Activated B cell treated with CpG ODN at 0.5 μM for 24 hours (primary cell): ENCODE measurements at places on chromosomes 5 and 9. TPM values are rescaled to one million over a fixed set of nuclear protein-coding genes. Genes with fewer than 3 reads are reported as not detected.

AUH gene
- total RNA-seq = 11.1 and 14.0 TPM in 2 replicates

DNA sequence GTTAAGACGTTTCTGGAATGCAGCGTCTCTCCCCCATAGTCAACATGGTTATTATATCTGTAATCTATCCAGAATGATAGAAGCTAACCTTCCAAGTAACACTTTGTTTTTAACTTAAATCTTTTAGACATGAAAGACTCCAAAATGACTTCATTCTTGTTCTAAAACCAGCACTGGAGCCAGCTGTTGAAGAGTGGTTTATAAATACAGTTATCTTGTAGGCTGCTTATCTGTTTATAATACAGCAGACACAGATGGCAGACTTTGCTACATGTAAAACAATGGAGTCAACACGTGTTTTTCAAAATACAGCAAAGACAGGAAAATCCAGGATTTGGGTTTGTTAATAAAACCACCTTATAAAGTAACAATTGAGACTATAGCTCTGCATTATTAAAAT is 48.8 kb upstream of the RETREG1 start:
- DNase-seq = no peak
- H3K27ac ChIP-seq = no peak overlapping the region
- no peaks in the 10 kb centered on the region for H3K27me3 ChIP-seq
- H3K4me1 ChIP-seq = no peaks in the 10 kb centered on the region

GRCh38 chr9:708182-708550 is 133.3 kb upstream of the DMRT1 start:
- no peak for DNase-seq
- H3K27me3 ChIP-seq = peaks cover 23% of the 10 kb centered on the region
- no peak overlapping the region for H3K27ac ChIP-seq
- H3K4me1 ChIP-seq = peaks cover 11% of the 10 kb centered on the region

- peak overlapping the region; percentile 27 for H3K27ac ChIP-seq
- no peaks in the 10 kb centered on the region for H3K36me3 ChIP-seq
- peak overlapping the region; percentile 52 for H3K4me3 ChIP-seq
- H3K4me1 ChIP-seq = peaks cover 52% of the 10 kb centered on the region
Observed at GRCh38 chr5:177448244-177448950, 1.8 kb downstream of the PRR7 start.

HRH2 gene
- not detected in 2 replicates for total RNA-seq

- no peak overlapping the region for H3K27ac ChIP-seq
- H3K4me3 ChIP-seq = no peak overlapping the region
Observed at GRCh38 chr9:30758726-30759446, 1625.6 kb upstream of the ACO1 start.

- no peaks in the 10 kb centered on the region for H3K4me1 ChIP-seq
- DNase-seq = no peak
- no peaks in the 10 kb centered on the region for H3K27me3 ChIP-seq
Observed at GRCh38 chr5:164376843-164377242, 871.4 kb downstream of the MAT2B start.

- no peaks in the 10 kb centered on the region for H3K4me1 ChIP-seq
- no peak overlapping the region for H3K4me3 ChIP-seq
Observed at GRCh38 chr9:16092142-16093091, 539.6 kb downstream of the CCDC171 start.

- no peaks in the 10 kb centered on the region for H3K36me3 ChIP-seq
- H3K4me1 ChIP-seq = no peaks in the 10 kb centered on the region
- no peak for DNase-seq
- no peaks in the 10 kb centered on the region for H3K27me3 ChIP-seq
- no peak overlapping the region for H3K4me3 ChIP-seq
Observed at GRCh38 chr5:109076741-109077140, 329.0 kb downstream of the FER start.

RLN2 gene
- total RNA-seq = 1.8 and 1.9 TPM in 2 replicates

GRCh38 chr9:97555164-97555563 is 53.7 kb downstream of the TMOD1 start:
- DNase-seq = no peak
- peaks cover 25% of the 10 kb centered on the region for H3K27me3 ChIP-seq
- no peaks in the 10 kb centered on the region for H3K4me1 ChIP-seq
- no peak overlapping the region for H3K27ac ChIP-seq
- no peak overlapping the region for H3K4me3 ChIP-seq
- H3K36me3 ChIP-seq = no peaks in the 10 kb centered on the region

GRCh38 chr5:74594137-74595040 is 46.1 kb downstream of the ENC1 start:
- no peaks in the 10 kb centered on the region for H3K36me3 ChIP-seq
- peaks cover 20% of the 10 kb centered on the region for H3K27me3 ChIP-seq
- H3K27ac ChIP-seq = no peak overlapping the region
- no peak overlapping the region for H3K4me3 ChIP-seq
- DNase-seq = no peak

DNA sequence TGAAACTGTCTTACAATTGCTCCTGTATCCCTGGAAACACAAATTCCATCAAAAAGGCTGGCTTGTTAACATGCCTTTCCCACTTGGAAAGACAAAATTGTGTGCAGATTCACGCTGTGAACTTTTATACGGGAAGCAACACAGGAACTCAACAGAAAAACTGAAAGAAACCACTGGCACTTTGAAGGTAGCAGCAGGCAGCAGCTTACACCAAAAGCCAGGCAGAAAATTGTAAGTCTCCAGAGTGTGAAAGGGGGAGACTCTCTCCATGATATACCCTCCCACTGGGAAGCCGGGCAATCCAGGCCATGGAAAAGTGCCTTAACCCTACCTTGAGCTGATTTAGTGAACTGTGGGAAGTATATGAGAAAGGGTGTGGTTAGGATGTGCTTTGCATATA is 943.7 kb downstream of the CDH18 start:
- no peaks in the 10 kb centered on the region for H3K27me3 ChIP-seq
- no peak for DNase-seq
- no peaks in the 10 kb centered on the region for H3K36me3 ChIP-seq
- no peaks in the 10 kb centered on the region for H3K4me1 ChIP-seq
- H3K27ac ChIP-seq = no peak overlapping the region

DNA sequence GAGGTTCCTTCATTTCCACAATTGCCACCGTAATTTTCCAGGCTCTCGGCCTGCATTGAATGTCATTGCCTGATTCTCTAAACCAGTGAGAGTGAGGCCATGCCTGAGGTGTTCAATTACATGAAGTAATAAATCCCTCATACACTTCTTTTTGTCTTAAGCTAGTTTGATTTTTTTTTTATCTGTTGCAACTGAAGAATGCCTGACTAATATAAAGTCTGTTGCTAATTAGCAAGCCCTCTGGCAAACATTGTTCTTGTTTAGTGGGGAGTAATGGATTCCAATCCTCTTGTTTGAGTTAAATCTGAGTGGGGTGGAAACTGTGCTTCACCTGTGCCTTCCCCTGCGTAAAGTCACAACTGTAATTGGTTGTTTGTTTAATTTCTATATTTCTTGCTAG is 338.1 kb upstream of the ATP10B start:
- H3K4me1 ChIP-seq = no peaks in the 10 kb centered on the region
- H3K36me3 ChIP-seq = no peaks in the 10 kb centered on the region
- no peak for DNase-seq
- H3K27ac ChIP-seq = no peak overlapping the region

TMC1 gene
- not detected in 2 replicates for total RNA-seq

DNA sequence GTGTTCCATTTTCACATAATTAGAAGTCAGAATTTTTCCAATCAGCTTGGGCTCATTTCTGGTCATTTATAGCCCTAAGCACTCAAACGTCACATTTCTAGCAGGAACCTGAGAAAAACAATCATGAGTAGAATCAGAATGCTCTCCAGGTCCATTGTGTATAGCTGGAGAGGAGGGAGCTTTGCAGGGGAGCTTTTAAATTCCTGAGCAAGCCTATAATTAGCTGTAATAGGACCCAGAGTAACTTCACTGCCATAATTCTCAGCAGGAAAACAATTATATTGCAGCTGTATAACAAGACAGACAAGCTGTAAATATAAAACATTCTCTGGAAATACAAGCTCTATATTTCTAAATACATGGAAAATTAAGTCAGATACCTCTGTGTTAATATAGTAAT is 637.6 kb upstream of the SGCD start:
- no peak overlapping the region for H3K27ac ChIP-seq
- no peak for DNase-seq
- H3K27me3 ChIP-seq = peaks cover 2% of the 10 kb centered on the region
- no peaks in the 10 kb centered on the region for H3K36me3 ChIP-seq
- no peak overlapping the region for H3K4me3 ChIP-seq
- H3K4me1 ChIP-seq = no peaks in the 10 kb centered on the region

GRCh38 chr5:113487416-113487780 is 855 bp downstream of the MCC start:
- no peak for DNase-seq
- no peak overlapping the region for H3K27ac ChIP-seq
- peak overlapping the region; percentile 73 for H3K4me3 ChIP-seq
- peaks cover 17% of the 10 kb centered on the region for H3K4me1 ChIP-seq
- H3K36me3 ChIP-seq = peaks cover 5% of the 10 kb centered on the region

- no peak overlapping the region for H3K4me3 ChIP-seq
- H3K4me1 ChIP-seq = no peaks in the 10 kb centered on the region
- H3K27me3 ChIP-seq = no peaks in the 10 kb centered on the region
Observed at GRCh38 chr5:31186672-31187267, 6.7 kb upstream of the CDH6 start.

- peaks cover 4% of the 10 kb centered on the region for H3K27me3 ChIP-seq
- H3K4me3 ChIP-seq = no peak overlapping the region
- DNase-seq = no peak
Observed at GRCh38 chr5:111996574-111996973, 239.6 kb upstream of the NREP start.

GRCh38 chr9:93013856-93014582 is 44.5 kb upstream of the SUSD3 start:
- no peak overlapping the region for H3K27ac ChIP-seq
- no peak for DNase-seq
- H3K36me3 ChIP-seq = peaks cover 72% of the 10 kb centered on the region
- no peaks in the 10 kb centered on the region for H3K27me3 ChIP-seq
- no peak overlapping the region for H3K4me3 ChIP-seq

GRCh38 chr5:40037713-40038112 is 612.9 kb upstream of the DAB2 start:
- H3K27ac ChIP-seq = no peak overlapping the region
- H3K27me3 ChIP-seq = no peaks in the 10 kb centered on the region
- no peak overlapping the region for H3K4me3 ChIP-seq
- peaks cover 23% of the 10 kb centered on the region for H3K4me1 ChIP-seq
- no peak for DNase-seq

ANKDD1B gene
- total RNA-seq = 0.37 and 1.0 TPM in 2 replicates

DNA sequence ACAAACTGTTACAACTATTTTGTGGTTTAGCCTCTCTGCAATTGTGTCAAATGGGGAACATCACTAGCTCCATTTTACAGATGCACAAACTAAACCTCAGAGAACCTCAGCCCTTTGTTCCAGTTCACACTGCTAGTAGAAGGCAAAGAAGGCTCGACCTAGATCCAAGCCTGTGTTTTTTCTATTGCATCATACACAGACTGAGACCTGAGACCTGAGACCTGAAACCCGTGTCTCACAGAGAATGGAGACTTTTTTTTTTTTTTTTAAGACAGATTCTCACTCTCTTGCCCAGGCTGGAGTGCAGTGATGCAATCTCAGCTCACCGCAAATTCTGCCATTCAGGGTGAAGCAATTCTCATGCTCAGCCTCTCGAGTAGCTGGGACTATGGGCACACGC is 120.8 kb downstream of the GALNT10 start:
- DNase-seq = no peak
- peaks cover 32% of the 10 kb centered on the region for H3K36me3 ChIP-seq

GRCh38 chr5:178683783-178684182 is 46.7 kb downstream of the ZNF354A start:
- no peaks in the 10 kb centered on the region for H3K4me1 ChIP-seq
- DNase-seq = no peak
- peaks cover 6% of the 10 kb centered on the region for H3K27me3 ChIP-seq
- H3K4me3 ChIP-seq = no peak overlapping the region
- no peak overlapping the region for H3K27ac ChIP-seq

- peaks cover 3% of the 10 kb centered on the region for H3K27me3 ChIP-seq
- H3K4me1 ChIP-seq = peaks cover 2% of the 10 kb centered on the region
- no peak for DNase-seq
- H3K36me3 ChIP-seq = no peaks in the 10 kb centered on the region
- no peak overlapping the region for H3K4me3 ChIP-seq
- no peak overlapping the region for H3K27ac ChIP-seq
Observed at GRCh38 chr5:66949066-66949465, 247.5 kb downstream of the CD180 start.

- H3K27me3 ChIP-seq = peaks cover 5% of the 10 kb centered on the region
- no peak overlapping the region for H3K4me3 ChIP-seq
- no peak for DNase-seq
- no peaks in the 10 kb centered on the region for H3K36me3 ChIP-seq
Observed at GRCh38 chr9:118108971-118109370, 404.8 kb downstream of the TLR4 start.

- H3K27me3 ChIP-seq = peaks cover 1% of the 10 kb centered on the region
- H3K36me3 ChIP-seq = no peaks in the 10 kb centered on the region
- no peaks in the 10 kb centered on the region for H3K4me1 ChIP-seq
Observed at GRCh38 chr9:75937521-75938258, 47.2 kb downstream of the PCSK5 start.

ANKRD55 gene
- not detected in 2 replicates for total RNA-seq

ADRA1B gene
- 0.49 and 0.53 TPM in 2 replicates for total RNA-seq

MLANA gene
- total RNA-seq = not detected in 2 replicates

DNA sequence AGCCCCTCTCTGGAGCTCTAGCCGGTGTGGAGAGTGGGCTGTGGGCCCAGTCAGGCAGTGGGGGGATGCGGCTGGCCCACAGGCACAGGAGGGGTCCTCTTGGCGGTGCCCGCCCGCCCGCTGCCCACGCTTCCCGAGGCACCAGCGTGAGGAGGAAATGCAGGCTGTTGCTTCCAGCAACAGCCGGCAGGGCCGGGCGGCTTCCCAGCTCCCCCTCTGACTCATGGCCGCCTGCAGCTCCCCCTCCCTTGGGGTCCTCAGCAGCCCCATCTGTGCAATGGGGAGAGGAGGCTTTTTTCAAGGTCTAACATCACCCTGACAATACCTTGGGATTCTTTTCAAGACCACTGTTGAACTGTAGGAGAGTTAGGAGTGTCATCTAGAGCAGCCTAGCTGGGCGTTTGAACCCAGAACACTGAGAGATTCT is 10.4 kb downstream of the CXXC5 start:
- no peaks in the 10 kb centered on the region for H3K27me3 ChIP-seq
- H3K4me1 ChIP-seq = peaks cover 94% of the 10 kb centered on the region
- H3K4me3 ChIP-seq = peak overlapping the region; percentile 81
- no peak for DNase-seq
- H3K36me3 ChIP-seq = peaks cover 11% of the 10 kb centered on the region

DNA sequence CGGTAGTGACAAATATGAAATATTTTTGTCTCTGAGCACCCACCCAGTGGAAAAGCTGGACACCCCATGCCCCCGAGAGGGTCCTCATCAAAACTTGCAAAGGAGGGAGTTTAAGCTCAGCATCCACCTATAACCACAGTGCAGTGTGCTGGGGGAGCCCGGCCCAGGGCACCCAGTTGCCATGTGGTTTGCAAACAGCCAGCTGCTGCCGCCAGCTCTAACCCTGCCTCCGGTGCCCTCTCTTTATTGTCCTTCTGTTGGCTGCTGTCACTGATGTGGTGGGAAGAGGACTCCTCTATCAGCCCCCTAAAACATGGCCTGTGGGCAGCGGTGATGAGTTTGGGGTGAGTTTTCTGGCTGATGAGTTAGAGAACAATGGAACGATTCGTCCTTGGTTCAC is 160.9 kb upstream of the MVB12B start:
- no peak overlapping the region for H3K4me3 ChIP-seq
- DNase-seq = no peak
- H3K4me1 ChIP-seq = peaks cover 2% of the 10 kb centered on the region
- peaks cover 41% of the 10 kb centered on the region for H3K27me3 ChIP-seq
- no peaks in the 10 kb centered on the region for H3K36me3 ChIP-seq
- H3K27ac ChIP-seq = no peak overlapping the region
